T-helper 17 cell (primary cell): ENCODE measurements at places on chromosomes 7 and 10.

DNA sequence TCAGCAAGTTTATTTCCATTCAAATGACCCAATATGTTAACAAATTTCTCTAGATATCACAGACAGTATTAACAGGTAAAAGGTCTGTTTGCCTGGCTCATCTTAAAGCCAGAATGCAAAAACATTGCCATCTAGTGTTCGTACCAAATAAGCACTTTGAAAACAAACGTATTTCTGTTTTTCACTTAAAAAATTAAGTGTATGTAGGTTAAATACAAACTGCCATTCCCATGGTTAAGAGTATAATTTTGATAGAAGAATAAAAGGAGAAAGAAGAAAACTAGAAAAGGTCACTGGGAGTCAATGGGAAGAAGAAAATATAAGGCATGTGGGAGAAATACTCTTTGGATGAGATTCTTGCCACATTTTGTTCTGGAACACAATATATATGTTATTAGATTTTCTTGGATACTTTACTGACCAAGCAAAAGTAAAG lies 51.0 kb downstream of the ORC5 start:
- DNase-seq: no peak

DNA sequence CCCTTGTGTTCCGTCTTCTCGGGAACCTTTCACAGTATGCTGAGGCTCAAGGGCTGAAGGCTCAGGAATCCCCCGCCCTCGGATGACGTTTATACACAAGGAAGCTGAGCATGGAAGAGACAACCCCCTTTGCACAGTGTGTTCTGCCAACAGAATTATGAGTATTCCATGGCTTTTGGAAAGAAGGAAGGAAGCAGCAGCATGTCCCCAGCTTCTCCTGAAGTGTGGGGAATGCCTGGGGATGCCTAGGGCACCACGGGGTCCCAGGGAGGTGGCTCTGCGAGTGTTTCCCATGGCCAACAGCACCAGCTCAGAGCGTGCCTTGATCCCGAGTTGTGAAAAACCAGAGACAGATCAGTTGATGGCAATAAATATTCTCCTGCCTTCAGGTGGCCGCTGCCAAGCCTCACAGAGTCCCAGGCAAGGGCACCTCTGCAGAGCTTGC lies 88.8 kb upstream of the DDC start:
- no peak for DNase-seq

GRCh38 chr7:149313981-149314380 lies 52.0 kb downstream of the ZNF783 start:
- no peak for DNase-seq

GRCh38 chr7:92496876-92497275 lies 19.1 kb upstream of the ERVW-1 start:
- no peak for DNase-seq

- no peak for DNase-seq
Measured at GRCh38 chr7:25180592-25180923, 47.7 kb downstream of the NPVF start.

GRCh38 chr10:6579904-6580278 lies at the start of gene PRKCQ:
Gene PRKCQ, minus strand, starts transcription at chr10:6580276. Its CDS starts 65,141 bp downstream, at chr10:6515135.
- no peak for DNase-seq

GRCh38 chr10:20065814-20066213 lies 249.6 kb downstream of the PLXDC2 start:
- DNase-seq: no peak

- no peak for DNase-seq
Measured at GRCh38 chr10:15760681-15761080, 41.0 kb upstream of the ITGA8 start.

DNA sequence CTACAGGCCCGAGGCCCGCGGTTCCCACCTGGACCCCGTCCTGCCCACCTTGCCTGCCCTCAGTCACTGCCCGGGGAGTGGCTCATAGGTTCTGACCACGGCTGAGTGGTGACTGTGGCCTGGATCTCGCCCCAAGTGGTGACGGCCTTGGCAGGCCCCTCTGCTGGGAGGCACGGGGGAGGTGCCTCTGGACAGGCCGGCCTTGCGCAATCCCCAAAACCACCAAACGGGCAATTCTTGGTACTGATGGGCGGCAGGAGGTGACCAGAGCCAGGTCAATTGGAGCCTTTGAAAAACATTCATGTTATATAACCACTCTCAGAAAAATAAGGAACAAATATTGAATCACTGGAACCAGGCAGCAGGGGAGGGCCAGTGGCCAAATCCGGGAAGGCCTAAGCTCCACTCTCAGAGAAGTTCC lies 83.4 kb downstream of the PRKAG2 start:
- DNase-seq: no peak

DNA sequence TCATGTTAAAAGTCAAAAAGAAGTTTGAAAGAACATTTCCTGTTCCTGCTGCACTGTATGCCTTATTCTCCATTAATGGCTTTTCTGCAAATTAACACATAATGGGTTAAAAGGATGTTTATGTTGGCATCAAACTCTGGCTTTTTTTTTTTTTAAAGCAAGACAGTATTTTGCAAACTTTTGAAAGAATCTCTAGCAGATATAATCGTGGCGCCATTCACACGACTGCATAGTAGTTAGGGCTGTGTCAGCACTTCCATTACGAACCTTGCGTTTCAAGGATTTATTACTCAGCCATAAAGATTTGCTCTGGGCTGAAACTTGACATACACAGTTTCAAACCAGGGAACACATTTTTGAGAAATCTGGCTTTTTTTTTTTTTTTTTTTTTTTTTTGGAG lies 207.8 kb downstream of the DYNC1I1 start:
- DNase-seq: no peak

GRCh38 chr10:101489355-101489754 lies 98.7 kb downstream of the POLL start:
- DNase-seq: no peak

DNA sequence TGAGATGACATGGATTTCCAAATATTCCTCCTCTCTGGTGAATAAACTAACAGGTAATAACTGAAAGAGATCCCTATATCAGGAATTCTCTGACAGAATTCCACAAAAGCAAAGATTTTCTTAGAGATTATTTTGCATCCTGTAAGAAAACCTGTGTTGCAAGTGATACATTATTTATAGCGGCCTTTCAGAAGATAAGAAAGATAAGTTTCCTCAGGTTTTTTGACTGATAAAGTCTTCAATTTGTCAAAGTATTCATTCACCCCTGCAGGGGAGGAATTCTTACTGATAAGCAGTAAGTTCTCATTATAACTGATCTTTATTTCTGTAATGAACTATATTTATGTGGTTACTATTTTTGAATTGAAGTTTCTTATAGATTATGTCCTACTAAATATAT lies 554.0 kb downstream of the ARL4A start:
- no peak for DNase-seq

GRCh38 chr10:23099816-23100215 lies 4.4 kb downstream of the MSRB2 start:
- no peak for DNase-seq

- DNase-seq: no peak
Measured at GRCh38 chr7:116731445-116732335, 59.7 kb downstream of the MET start.

DNA sequence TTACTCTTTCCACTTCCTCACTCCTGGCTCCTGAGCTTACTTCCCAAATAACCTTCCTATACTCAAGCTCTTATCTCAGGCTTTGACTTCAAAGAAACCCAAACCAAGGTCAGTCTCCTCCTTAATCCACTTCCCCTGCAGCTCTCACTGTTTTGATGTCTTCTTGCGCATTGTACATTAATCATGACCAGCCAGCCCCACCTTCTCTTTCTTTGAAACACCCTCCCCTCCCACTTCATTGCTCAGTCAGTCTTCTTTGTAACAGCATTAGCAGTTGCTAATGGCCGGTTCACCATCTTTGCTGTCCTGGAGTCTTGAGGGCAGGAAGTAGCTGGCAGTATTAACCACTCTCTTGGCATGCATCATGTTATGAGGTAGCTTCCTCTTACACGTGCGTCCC lies 57.9 kb upstream of the CHCHD3 start:
- no peak for DNase-seq

DNA sequence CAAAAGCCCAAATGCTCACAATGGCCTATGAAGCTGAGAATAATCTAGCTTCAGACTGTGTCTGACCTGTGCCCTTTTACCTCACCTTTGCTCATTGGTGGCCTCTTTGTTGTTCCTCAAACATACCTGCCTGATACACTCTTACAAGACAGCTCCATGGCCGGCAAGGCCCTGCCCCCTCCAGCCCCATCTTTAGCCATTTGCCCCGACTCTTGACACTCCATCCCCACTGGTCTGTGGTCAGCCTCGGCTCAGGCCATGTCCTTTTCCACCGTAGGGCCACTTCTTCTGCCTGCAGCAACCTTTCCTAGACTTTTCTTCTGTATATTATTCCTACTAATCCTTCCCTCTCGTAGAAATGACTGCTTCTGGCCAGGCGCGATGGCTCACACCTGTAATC lies 265.2 kb downstream of the RPS24 start:
- DNase-seq: no peak

DNA sequence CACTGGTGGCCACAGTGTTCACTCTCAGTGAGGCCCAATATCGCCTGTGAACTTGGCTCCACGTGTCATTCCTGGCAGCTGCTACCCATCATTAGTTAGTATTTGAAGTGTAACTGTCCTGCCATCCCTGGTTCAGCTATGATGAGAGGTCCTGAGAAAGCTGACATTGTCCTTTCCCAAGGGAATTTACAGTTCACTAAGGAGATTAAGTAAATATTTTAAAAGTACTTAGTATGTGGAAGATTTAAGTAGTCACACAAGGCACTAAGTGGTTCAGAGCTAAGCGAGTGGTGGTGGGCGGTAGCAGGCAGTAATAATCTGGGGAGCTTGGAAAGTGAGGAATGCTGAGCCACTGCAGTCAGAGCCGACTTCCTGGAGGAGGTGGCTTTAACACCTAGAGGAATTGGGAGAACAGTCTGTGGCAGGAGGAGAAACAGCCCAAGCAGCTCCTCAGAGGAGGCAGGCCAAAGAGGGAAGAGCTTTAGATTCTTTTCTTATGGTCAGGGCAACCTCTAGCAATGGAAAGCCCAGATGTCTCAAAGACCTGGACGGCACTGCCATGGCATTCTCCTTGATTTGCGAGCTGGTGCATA lies 519.7 kb downstream of the LRMDA start:
- DNase-seq: no peak
